ENCODE measurements at places on chromosomes 12 and 14.

DNA sequence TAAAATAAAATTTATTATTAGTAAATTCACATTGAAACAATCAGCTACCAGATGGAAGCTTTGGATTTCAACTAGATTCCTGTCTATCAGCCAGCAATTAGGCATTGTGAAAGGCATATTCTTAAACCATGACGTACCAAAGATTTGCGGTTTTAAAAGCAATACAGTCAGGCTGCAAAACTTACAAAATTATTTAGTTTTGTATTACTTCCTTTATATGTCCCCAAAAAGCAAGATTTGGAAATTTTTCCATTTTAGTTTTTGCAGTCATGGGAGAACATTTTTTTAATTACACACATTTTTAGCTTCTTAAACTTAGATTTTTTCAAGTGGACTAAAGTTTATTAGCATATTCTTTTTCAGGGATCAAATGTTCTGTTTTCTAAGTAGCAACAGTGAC is 225.0 kb upstream of the KITLG start:
- no peak for DNase-seq

GRCh38 chr12:12537421-12537820 is 25.2 kb downstream of the DUSP16 start:
- no peak for DNase-seq

DNA sequence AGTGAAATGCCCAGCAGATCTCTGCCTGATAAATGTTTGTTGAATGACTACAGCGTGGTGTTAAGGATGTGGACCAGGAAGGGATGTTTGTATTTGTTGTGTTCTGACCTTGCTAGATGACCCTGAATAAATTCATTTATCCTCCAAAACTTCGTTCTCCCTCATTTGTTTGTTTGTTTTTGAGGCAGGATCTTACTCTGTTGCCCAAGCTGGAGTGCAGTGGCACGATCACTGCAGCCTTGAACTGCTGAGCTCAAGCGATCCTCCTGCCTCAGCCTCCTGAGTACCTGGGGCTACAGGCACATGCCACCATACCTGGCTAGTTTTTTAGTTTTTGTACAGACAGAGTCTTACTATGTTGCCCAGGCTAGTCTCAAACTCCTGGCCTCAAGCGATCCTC is 96.7 kb downstream of the TSPAN9 start:
- DNase-seq = no peak

DNA sequence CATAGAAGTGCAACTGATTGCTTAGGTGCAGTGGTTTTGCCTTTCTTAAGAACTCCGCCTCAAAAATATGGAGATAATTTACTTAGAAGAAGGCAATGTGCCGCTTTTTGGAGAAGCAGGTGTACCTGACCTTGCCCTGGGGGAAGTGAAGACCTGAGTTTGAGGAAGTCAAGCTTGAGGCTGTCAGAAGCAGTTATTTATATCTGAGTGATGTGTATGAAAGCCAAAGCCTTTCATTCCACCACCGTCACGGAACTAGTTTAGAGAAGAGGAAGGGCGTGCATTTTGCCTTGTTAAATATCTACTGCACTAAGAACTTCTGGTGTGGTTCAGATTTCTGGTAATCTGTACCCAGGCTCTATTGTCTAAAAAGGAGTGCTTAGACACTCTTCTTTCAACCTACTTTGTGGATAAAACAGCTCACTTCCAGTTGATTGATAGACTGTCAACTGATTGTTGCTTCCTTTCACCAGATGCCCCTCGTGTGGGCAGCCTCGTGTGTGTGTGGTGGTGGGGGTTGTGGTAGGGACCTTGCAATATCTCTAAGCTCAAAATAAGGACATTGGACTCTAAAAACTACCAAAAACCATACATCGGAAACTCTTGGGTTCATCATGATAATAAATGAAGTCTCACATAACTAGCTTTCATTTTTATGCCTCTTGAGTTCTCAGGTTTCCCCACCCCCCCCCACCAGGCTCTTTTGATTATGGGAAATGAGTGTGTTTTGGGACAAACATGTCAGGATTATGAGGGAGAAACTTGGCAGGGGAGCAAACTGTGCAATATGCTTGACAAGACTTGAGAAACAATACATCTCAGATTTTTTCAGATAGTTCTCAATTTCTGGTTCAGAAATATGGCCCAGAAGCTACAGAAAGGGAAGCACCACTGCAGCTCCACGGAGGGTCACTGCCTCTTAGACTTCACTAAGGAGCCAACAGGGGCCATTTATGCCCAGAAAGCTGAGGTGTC is 78.6 kb downstream of the ARF6 start:
- peak; percentile 77 for DNase-seq

GRCh38 chr12:96343347-96343954 is 56.8 kb downstream of the CDK17 start:
- DNase-seq = peak; percentile 52

DNA sequence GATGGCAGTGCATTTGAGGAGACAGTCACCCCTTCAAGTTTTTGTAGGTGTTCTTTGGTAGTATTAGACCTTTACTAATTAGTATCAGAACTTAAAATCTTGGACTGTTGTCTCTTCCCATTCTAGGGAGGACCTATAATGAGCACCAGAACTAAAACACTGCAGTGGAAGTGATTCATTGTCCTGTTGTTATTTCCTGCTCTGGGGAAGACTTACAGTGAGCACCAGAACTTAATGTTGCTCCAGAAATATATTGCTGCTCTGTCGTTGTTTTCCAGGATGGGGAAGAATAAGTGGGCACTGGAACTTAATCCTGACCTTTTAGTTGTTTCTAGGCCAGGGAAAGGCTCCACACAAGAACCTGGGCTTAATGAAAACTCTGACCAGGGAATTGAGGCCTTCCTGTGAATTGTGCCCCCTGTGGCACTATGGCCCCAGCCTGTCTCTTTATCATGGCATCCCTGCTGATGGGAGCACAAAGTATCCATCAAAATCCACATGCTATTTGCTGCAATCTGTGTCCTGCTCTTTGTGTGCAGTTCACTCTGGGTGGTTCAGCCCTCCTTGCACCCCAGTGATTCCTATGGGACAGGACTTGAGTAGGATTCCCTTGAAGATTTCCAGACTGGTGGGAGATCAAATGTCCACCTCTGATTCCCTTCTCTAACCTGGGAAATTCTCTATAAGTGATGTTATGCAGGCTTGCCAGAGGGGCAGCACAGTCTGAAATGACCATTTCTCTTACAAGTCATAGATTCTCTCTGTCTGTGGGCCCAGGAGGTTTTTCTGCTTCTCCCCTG is 175.8 kb downstream of the PAWR start:
- DNase-seq = no peak

DNA sequence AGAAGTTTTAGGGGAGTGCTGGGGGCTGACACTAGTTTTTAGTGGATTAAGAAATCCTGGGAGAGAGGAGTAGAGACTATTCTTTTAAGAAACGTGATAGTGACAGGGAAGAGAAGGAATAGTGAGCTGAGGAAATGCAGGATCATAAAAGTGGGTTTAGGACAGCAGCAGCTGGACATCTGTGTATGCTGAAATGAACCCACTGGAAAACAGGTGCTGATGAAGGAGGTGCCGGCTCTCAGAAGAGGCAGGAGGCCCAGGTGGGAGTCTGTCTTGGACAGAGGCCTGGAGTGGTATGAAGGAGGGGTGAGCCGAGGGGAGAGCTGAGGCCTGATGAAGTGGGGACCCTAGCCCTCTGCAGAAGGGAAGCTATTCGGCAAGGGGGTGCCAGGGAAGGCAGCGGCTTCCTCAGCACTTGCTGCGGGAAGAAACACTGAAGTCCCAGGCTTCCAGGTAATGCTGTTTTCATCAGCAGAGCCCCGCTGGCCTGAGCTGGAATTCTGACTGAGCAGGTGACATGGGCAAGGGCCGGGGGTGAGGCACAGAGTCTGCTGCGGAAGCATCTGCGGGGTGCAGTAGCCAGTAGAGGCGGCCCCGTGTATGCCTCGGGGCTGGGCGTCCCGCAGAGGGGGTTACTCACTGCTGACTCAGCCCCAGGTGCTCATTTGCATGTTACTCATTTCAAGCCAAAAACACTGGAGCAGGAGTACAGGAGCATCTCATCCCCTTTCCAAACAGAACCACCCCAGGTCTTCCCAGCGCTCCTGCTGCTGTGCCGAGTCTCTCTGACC is 89.7 kb downstream of the TMCC3 start:
- DNase-seq = no peak

GRCh38 chr14:75254901-75255584 is 23.6 kb upstream of the FOS start:
- DNase-seq = no peak

GRCh38 chr14:37641117-37641516 is 45.7 kb downstream of the TTC6 start:
- no peak for DNase-seq

Measured in CD4-positive, alpha-beta T cell treated with Interleukin-10 for 1 hour (primary cell).